ENCODE measurements at places on chromosomes 16 and 17.

DNA sequence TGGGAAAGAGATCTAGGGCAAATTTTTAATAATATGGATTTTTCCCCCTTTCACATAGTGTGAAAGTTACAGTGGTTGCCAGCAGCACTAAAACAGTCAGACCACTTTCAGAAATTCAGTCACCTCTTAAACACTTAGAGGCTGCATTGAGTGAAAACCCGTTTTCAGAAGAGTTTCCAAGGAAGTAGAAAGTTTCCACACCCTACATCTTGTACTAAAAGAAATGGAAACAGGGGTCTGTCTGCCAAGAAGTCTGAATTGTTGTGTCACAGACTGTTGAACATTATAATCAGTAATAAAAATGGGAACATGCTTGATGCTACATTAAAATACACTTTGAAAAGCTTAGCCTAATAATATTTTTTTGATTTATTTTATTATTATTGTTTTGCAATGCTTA is 278.9 kb upstream of the KCNJ16 start:
- DNase-seq = no peak

DNA sequence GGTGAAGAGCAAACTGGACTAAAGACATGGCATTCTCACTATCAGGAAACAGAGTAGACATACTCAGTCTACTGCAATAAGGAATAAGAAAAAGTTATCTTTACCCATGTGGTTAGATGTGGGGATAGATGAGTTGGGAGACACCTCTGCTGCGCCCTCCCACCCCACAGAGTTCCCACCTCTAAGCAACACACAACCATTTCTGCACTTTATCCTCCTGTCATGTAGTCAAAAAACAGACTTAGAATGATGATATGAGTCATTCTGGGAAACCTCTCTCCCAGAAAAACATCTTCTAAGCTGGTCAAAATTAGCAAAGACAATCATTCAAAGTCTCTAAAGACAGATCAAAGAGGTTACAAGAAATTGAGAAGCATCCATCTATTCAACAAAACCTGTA is 94.9 kb downstream of the CACNG1 start:
- DNase-seq = no peak

DNA sequence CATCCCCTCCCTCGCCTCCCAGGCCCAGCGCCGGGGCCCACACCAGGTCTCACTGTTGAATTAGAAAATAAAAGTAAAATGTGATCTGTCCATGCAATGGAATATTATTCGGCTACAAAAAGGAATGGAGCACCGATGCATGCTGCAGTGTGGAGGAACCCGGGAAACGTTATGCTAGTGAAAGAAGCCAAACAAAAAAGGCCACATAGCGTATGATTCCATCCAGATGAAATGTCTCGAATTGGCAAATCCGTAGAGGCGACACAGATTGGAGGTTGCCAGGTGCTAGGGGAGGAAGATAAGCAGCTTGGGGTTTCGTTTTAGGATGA is 972 bp upstream of the ADCY9 start:
- DNase-seq = no peak

GRCh38 chr17:63250830-63251229 is 195.3 kb downstream of the CYB561 start:
- peak; percentile 78 for DNase-seq

- no peak for DNase-seq
These were observed 52.2 kb upstream of the TOM1L1 start for GRCh38 chr17:54848368-54848987.

DNA sequence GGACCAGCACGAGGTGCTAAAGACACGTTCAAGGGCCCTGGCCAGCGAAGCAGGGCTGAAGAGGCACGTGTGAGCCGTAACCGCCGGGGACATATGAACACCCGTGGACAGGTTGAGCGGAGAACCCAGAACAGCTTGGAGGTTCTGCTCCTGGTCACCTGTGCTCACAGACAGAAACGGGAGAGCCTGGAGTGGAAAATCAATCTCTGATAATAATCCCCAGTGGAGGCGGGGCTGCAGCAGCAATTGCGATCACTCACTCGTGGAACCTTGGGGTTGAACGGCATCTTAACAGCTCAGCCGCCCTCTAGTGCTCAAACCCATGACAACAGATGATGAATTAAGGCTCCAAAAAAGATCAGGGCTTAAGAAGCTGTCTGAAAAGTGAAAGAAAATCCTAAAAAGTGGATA is 25.6 kb downstream of the WIPI1 start:
- DNase-seq = no peak

- DNase-seq = peak; percentile 75
These were observed 48.4 kb downstream of the CLEC16A start for GRCh38 chr16:10992797-10993196.

DNA sequence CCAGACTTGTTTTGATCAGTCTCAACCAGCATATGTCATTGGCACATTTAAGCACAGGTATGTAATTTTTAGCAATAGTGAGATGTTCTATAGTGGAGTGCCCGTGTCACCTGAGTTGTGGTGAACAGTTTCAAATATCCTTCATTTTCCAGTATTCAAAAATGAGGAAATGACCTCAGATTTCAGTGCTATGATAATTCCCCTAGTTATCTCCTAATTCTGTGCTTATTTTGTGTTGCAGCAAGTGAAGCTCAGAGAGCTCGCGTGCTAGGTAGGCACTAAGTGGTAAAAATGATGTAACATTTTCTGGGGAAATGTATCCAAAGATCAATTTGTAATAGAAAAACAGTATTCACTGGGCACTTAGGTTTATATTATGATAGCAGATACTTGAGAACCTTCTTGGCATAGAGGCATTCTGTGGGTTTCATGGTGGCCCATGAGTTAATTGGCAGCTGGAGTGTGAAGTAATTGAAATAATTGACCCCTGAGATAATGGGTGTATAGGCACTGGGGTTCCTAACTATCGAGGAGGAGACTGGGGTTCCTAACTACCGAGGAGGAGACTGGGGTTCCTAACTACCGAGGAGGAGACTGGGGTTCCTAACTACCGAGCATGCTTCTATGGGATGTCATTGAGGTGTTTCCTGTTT is 159.1 kb downstream of the PRKCA start:
- no peak for DNase-seq

Measured in adipocyte (in vitro differentiated cells).